Regular cardiac myocyte (primary cell): ENCODE measurements at places on chromosomes 13 and 19. TPM values are rescaled to one million over a fixed set of nuclear protein-coding genes. Genes with fewer than 3 reads are reported as not detected.

The CXCL17 gene
- total RNA-seq, result not detected in 2 replicates

The ZNF497 gene
- 0.58 and 1.1 TPM in 2 replicates for total RNA-seq

The CFAP97D2 gene
- not detected in 2 replicates for total RNA-seq

The TICAM1 gene
- 1.9 and 2.3 TPM in 2 replicates for total RNA-seq

The CEBPA gene
- total RNA-seq, result under 0.01 and 0.28 TPM in 2 replicates

The ZNF221 gene
- total RNA-seq, result 5.9 and 9.6 TPM in 2 replicates

The KLK11 gene
- total RNA-seq, result not detected in 2 replicates

The KLK10 gene
- not detected in 2 replicates for total RNA-seq

The CGB5 gene
- not detected in 2 replicates for total RNA-seq

The TLE2 gene
- total RNA-seq, result 0.58 and 3.4 TPM in 2 replicates

The PRR22 gene
- total RNA-seq, result under 0.01 and 0.19 TPM in 2 replicates

The ZNF675 gene
- total RNA-seq, result 6.8 and 7.5 TPM in 2 replicates

The NLRP11 gene
- under 0.01 TPM in 1 of 2 replicates, not detected in the other for total RNA-seq

The C19orf81 gene
- total RNA-seq, result not detected in 2 replicates

The PCDH17 gene
- 2.8 and 9.4 TPM in 2 replicates for total RNA-seq

The ZNF112 gene
- 7.1 and 9.9 TPM in 2 replicates for total RNA-seq

The PALM gene
- 3.8 and 13.8 TPM in 2 replicates for total RNA-seq

The POSTN gene
- 564 and 1,285 TPM in 2 replicates for total RNA-seq

The DACH1 gene
- under 0.01 TPM in 2 replicates for total RNA-seq
